Activated T-helper 17 cell treated with anti-CD3 and anti-CD28 coated beads, Interleukin-2, amount 50 U/mL, for 72 hours (primary cell): ENCODE measurements at places on chromosomes 2 and 18. TPM values are rescaled to one million over a fixed set of nuclear protein-coding genes. Genes with fewer than 3 reads are reported as not detected.

The SLC4A5 gene
- total RNA-seq = 4.4 TPM

The VIT gene
- not detected for total RNA-seq

The ICA1L gene
- 3.2 TPM for total RNA-seq

The CD8B2 gene
- total RNA-seq = not detected

The SNTG2 gene
- total RNA-seq = 0.17 TPM

- no peaks in the 10 kb centered on the region for H3K4me1 ChIP-seq
- H3K27me3 ChIP-seq = no peaks in the 10 kb centered on the region
- H3K27ac ChIP-seq = no peak overlapping the region
- H3K4me3 ChIP-seq = no peak overlapping the region
- no peaks in the 10 kb centered on the region for H3K36me3 ChIP-seq
Measured at GRCh38 chr18:53780666-53781065, 443.8 kb downstream of the MBD2 start.

DNA sequence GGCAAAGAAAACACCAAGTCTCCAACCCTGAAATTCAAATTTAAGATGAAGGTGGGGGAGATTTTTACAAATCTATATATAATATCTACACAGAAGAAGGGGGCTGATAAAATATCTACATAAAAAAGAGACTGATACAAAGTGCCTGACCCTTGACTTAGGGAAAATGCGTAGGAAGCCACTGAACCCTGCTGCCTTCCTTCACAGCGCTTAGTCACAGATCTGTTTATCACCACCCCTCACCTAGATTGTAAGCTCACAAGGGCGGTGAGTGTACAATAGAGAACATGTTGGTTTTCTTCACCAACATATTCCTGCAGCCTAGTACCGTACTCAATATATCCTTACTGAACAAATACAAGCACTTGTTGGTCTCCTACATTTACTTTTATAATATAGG, 54.3 kb downstream of the NOL10 start:
- H3K27ac ChIP-seq = no peak overlapping the region
- ATAC-seq = no peak
- peaks cover 80% of the 10 kb centered on the region for H3K36me3 ChIP-seq
- no peaks in the 10 kb centered on the region for H3K27me3 ChIP-seq
- H3K4me1 ChIP-seq = no peaks in the 10 kb centered on the region

DNA sequence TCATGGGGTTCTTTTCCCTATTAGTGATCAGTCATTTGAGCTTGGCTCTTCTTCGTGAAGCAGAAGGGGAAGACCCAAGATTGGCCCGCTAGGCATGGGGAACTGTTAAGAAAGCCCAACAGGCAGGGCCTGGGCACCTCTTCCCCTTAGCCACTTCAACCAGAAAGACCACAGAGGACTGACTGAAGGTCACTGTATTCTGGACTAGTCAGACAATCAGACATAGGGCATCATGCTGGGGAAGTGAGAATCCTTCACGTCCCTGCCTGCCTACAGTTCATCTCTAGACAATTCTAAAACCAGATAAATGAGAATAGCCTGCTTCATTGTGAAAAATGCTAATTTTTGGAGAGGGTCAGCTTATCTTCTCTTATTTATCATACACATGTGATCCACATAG, 28.1 kb downstream of the FAP start:
- no peak overlapping the region for H3K4me3 ChIP-seq
- H3K27ac ChIP-seq = no peak overlapping the region
- no peaks in the 10 kb centered on the region for H3K36me3 ChIP-seq
- peaks cover 15% of the 10 kb centered on the region for H3K27me3 ChIP-seq
- H3K4me1 ChIP-seq = no peaks in the 10 kb centered on the region
- no peak for ATAC-seq

DNA sequence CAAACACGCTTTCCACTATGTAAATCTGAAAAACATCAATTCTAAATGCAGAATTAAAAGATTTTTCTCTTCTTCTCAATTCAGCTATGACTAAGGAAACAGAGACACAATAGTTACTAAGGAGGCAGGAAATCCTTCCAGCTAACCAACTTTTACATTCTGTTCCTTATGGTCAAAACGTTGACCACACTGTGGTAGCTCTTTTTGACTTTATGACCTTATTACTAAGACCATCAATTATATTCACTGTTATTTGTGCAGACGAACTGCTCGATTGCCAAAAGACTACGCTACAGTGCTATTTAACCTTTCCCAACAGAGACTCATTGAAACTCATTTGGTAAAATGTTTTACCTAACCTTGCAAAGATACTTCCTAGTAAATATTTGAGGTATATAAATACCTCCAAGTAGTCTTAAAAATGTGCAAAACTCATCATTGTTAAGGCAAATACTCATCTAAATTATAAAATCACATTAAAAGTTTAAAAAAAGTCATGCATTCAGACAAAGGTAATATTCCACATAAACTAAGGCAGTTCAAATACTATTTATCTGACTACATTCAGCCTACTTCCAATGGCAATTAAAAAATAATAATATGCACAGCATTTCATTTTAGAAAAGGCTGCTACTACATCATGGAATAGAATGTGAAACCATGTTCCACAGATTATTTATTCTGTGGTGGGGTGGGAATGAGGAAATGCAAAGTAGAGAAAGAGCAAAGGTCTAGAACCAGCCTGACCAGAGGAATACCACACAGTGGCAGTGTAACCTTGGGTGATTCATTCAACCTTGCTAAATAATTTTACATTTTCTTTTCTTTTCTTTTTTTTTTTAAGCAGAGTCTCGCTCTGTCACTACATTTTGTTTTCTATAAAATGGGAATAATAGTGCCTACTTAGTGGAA, 139.9 kb downstream of the THADA start:
- H3K4me3 ChIP-seq = no peak overlapping the region
- H3K27ac ChIP-seq = no peak overlapping the region
- ATAC-seq = no peak

DNA sequence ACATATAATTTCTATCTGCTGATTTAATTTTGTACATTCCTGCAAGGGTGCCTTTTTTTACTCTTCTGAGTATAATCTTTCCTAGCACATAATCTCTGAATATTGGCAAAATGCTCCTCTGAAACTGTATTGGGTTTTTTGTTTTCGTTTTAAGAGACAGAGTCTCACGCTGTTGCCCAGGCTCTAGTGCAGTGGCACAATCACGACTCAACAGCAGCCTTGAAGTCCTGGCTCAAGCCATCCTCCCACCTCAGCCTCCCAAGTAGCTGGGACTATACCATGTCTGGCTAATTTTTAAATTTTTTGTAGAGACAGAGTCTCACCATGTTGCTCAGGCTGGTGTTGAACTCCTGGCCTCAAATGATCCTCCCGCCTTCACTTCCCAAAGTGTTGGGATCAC, 104.9 kb downstream of the SPTBN1 start:
- peak overlapping the region; percentile 92 for H3K4me3 ChIP-seq
- H3K36me3 ChIP-seq = peaks cover 25% of the 10 kb centered on the region
- H3K27me3 ChIP-seq = no peaks in the 10 kb centered on the region
- ATAC-seq = no peak
- peaks cover 41% of the 10 kb centered on the region for H3K4me1 ChIP-seq

- no peak for ATAC-seq
- H3K4me1 ChIP-seq = peaks cover 12% of the 10 kb centered on the region
- H3K27ac ChIP-seq = no peak overlapping the region
- H3K36me3 ChIP-seq = no peaks in the 10 kb centered on the region
- peak overlapping the region; percentile 67 for H3K4me3 ChIP-seq
Measured at GRCh38 chr2:7438855-7439254, 521.6 kb downstream of the RNF144A start.
